Thoracic aorta (tissue), 2 donors: ENCODE measurements at places on chromosomes 13 and 19.

- no peak for DNase-seq
These were observed 2.8 kb downstream of the GRIN2D start for GRCh38 chr19:48396016-48396823.

DNA sequence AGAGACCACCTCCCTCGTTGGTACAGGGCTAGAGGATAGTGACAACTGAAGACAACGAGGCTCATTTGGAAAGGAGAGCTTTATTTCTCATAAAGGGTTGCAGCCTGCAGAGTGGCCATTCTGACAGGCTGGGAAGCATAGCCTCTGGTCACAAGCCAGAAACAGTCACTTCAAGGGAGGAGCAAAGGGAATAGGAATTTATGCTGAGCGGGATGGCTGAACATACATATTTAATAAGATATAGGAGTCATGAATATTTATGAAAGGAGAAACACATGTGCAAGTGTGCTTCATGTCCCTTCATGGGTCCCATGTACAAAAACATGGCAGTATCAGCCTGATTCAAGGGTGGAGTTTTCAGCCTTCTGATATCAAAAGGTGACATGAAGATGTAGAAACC lies 27.1 kb upstream of the URI1 start:
- no peak for DNase-seq

DNA sequence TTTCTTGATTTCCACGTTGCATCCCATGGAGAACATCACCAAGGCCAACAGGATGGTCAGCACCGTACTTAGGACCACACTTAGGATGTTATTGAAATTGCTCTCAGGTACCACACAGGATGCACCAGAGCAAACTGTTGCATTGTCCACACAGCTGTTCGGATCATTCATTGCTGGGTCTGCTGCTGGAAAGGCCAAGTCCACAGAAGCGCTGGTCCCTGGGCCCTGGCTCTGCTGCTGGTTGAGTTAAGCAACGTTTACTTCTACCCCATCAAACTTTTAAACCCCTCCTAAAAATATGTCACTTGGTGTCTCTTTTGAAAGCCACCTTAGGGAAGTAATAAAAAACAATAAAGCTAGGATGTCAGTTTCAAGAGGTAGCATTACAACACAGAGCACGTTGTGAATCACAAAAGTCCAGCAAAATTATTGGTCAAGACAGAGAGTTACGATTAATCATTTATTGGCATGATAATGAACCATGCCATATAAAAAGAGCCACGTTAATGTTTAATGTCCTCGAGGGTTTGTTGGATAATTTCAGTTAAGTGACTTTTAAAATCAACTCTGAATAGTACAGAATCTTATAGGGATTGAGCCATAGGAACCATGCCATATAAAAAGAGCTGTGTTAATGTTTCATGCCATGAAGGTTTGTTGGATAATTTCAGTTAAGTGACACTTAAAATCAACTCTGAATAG lies at the start of gene SLC10A2:
Gene SLC10A2 (minus strand): TSS at position 339 of the 702 bp plus-strand sequence. CDS start 168 bp downstream, at position 171.
- DNase-seq, result no peak

DNA sequence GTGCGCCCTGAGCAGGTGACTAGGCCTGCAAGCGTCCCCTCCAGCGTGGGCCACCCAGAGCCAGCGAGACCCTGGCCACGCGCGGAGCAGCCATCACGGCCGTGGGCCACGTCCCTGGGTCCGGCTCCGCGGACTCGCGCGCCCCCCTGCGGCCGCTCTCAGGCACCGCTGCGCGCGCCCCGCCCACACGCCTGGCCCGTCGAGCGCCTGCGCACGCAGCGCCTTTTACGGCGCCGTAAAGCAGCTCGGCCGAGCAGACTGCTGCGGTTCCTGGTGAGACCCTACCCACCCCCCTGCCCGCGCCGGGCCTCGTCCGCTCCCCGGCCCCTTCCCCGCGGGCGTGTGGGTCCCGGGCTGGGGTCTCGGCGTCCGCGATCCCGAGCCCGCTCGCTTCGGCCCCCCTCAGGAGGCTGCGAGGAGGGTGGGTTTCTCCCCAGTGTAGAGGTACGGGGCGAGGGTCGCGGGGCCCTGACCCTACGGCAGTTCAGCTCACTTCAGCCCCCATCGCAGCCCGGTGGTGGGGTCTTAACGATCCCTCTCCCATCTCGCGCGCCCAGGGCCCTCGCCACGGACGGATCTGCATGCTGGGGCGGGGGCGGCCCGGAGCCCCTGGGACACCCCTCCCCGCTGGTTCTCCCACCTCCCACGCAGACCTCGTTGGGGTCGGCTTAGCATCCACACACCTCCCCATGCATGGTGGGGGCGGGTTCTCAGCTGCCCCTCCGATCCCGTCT lies at the start of gene TRAPPC5:
Gene TRAPPC5 (plus strand): TSS at position 228 of the 734 bp plus-strand sequence. CDS start 1,421 bp downstream, outside the sequence.
- DNase-seq, result no peak

- no peak for DNase-seq
These were observed 15.2 kb downstream of the ACP7 start for GRCh38 chr19:39099341-39099740.

DNA sequence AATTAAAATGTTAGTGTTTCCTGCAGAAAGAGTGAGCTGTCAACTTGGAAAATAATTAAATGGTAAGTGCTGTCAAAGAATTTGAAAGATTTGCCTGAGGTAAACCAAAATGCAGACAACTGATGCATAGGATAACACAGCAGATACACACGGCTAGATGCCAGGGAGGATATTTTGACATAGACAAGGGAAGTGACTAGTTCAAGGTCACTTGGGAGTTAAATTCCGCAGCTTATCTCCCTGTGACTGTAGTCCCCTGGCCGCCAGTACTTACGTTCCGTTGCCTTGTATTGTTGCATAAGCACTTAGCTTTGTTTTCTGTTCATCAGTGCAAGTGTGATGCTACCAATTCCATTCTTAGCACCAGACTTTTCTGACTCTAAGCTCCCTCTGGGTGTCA lies 247.3 kb upstream of the MAB21L1 start:
- no peak for DNase-seq

DNA sequence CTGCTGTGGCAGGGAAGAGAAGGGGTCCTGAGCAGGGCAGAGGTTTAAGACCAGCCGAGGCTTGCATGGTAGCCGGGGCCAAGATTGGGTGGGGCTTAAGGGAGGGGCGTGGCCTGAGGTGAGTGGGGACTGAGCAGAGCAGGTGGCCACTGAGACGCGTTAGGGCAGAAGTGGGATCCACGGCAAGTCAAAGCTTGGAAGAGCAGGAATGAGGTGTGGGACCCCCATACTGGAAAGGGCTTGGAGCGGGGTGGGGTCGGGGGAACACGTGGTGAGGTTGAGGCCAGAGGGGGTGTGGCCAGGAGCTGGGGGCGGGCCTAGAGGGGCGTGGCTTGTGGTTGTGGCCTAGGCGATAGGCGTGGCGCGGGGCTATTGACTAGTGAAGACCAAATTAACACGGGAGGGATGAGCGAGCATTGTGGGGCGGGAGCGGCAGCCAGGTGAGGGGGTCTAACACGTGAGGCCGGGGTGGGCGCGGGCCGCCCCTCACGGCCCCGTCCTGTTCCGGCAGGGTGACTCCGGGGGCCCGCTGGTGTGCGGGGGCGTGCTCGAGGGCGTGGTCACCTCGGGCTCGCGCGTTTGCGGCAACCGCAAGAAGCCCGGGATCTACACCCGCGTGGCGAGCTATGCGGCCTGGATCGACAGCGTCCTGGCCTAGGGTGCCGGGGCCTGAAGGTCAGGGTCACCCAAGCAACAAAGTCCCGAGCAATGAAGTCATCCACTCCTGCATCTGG lies 3.3 kb downstream of the CFD start:
- DNase-seq, result no peak

- no peak for DNase-seq
These were observed 279.0 kb downstream of the NHLRC3 start for GRCh38 chr13:39317291-39317690.

DNA sequence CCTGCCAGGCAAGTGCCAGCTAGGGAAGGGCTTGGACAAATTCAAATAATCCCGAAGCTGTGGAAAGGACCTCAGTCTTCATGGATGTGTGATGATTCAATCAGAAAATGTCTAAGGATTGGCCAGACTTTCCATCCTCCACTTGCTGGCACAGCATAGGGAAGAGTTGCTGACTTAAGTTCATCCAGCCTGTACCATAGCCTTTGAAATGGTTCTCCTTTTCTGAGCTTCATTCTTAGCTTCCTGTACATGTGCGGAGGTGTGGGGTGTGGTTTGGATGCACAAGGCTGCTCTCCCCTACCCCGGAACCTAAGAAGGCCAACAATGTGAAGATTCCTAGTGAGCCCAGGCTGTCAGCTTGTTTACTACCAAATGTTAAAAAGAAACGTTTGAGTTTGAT lies 959 bp upstream of the IGFL3 start:
- no peak for DNase-seq

DNA sequence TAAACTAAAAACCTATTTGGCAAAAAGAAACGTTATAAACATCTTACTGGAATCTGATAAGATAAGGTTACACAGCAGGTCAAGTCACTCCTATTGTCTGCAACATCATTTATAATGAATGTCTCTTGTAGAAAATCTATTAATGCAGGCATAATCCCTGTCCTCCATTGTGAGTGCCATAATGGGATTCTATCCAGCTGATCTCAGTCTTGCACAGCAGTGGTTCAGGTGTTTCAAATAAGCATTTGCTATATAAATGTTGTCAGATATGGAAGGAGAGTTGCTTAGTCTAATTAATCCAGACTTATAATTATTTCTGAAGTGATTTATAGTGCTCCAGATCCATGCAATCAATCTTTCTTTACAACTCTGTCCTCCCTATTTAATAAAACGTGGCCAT lies 186.5 kb upstream of the ATXN8OS start:
- no peak for DNase-seq

DNA sequence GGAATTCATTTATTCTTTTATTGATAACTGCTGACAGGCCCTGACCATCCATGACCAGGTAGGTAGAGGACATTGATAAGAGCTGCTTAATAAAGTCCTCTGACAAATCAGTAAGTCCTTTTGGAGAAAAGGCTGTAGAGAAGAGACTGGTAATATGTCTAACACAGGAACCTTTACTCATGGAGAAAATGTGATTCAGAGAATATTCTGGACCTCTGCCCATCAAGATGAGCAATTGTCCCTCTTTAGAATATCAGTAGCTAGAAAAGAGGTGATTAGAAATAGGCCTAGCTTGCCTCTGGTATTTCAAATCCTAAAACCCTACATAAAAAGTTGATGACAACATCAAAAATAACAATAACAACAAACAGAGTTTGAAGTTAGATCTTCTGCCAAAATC lies 642.3 kb downstream of the TBC1D4 start:
- no peak for DNase-seq

DNA sequence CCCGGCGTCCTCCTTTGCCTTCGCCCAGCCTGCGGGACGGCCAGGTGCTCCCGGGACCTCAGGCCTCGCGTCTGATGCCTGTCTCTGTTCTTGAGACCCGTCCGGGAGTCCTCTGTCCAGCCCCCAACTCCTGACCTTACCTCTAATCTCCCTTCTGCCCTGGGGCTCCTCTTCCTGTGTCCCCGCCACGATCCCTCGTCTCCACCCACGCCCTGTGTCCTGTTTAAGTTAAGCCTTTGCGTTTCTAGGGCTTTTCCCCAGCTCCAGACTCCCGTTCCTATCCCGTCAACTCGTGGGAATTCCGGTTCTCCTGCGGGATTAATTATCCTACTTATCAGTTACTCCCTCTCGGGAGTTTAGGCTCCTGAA lies 686 bp downstream of the LENG8 start:
- no peak for DNase-seq

GRCh38 chr13:42847891-42848663 lies 66.7 kb downstream of the FAM216B start:
- no peak for DNase-seq

GRCh38 chr19:7970716-7971448 lies 27.4 kb upstream of the TIMM44 start:
- no peak for DNase-seq

GRCh38 chr13:113561417-113562084 lies 23.0 kb upstream of the TFDP1 start:
- no peak for DNase-seq

- DNase-seq, result no peak
These were observed 64.6 kb downstream of the PDS5B start for GRCh38 chr13:32650705-32651311.

- DNase-seq, result no peak
These were observed 12.5 kb upstream of the ASF1B start for GRCh38 chr19:14148751-14149410.

DNA sequence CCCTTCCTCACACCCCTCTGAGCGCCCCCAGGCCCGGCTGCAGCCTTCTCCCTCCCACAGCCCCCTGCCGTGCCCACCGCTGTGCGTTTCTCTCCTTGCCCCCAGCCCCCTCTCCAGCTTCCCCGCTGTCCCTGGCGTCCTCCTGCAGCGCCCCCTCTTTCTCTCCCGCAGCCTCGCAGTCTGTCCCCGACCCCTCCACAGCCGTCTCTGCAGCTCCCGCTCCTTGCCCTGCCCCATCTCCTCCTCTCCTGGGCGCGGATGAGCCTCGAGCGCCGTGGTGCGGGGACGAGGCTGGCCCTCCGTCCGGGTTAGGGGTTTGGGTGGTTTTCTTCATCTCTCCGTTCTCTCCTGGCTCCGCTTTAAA lies 1.1 kb downstream of the KMT5C start:
- DNase-seq, result no peak

DNA sequence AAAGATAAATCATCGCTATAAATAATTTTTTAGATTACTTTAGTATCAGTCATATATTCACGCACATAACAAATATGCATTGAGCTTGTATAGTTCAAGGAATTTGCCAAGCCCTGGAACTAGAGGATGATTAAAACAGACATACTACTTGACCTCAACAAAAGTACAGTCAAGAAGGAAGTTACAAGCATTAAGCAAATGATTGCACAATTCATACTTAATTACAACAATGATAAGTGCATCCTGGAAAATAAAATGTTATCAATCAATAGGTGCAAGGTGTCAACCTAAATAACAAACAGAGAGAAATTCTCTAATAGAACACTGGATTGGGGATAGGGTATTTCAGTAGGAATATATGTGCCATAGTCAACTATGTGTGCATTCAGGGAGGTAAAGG lies 491.2 kb downstream of the GPC5 start:
- DNase-seq, result no peak

GRCh38 chr19:41879670-41880328 lies 2.7 kb downstream of the CD79A start:
- no peak for DNase-seq

GRCh38 chr13:38518328-38518727 lies 168.5 kb upstream of the FREM2 start:
- no peak for DNase-seq

DNA sequence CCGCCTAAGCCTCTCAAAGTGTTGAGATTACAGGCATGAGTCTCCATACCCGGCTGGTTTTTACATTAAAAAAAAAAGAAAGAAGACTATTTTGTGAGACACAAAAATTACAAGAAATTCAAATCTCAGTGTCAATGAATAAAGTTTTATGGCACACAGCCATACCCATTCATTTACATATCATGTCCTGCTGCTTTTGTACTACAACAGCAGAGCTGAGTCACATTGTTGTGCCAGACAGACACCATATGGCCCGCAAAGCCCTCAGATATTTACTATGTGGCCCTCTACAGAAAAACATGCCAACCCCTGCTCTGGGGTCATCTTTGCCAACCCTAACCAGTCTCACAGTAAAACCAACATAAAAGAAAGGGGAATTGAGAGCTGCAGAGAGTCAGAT lies 5.3 kb downstream of the SMIM7 start:
- no peak for DNase-seq

DNA sequence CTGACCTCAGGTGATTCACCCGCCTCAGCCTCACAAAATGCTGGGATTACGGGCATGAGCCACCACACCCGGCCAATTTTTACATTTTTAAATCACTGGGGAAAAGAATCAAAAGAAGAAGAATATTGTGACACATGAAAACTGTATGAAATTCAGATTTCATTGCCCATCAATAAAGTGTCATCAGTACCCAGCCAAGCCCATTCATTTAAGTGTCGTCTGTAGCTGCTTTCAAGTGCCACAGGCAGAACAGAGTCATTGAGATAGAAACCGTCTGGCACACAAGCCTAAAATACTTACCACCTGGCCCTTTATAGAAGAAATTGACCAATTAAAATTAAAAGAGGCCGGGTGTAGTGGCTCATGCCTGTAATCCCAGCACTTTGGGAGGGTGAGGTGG lies 15.3 kb downstream of the COLGALT1 start:
- DNase-seq, result no peak
